Astrocyte (in vitro differentiated cells and primary cell): ENCODE measurements at places on chromosomes 12 and 14.

- DNase-seq: no peak
Measured at GRCh38 chr14:101183376-101184103, 280.0 kb upstream of the RTL1 start.

DNA sequence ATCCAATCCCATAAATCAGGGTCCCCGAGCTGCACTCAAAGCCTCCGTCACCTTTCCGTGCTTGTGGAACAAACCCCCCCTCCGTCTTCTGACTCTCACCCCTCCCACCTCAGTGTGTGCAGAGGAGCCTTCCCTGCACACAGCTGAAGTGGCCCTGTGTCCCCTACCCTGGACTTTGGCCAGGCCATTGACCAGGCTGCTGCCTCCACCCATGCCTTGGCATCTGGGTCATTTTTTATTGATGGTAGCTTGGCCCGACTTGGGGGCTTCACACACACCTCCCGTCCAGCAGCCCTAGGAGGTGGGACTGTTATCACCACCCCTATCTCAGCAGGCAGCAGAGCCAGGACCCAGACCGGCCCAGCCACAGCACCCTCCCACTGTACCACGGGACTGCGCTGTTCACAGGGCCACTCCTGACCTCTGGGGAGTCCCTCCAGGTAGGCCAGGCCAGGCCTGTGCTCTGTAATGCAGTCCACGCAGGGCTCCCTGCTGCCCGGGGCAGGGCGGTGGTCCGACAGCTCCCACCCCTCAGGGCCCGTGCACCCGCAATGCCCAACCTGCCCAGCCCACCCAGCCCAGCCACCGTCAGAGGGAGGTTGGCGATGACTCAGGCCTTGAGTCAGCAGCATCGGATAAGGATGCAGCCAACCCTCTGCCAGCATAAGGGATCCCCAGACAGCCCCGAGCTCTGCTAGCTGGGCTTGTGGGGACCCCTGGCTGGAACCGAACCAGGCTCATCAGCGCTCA, 9.2 kb upstream of the INF2 start:
- DNase-seq: peak; percentile 77

GRCh38 chr14:76040704-76041103, 55.1 kb downstream of the IFT43 start:
- no peak for DNase-seq

DNA sequence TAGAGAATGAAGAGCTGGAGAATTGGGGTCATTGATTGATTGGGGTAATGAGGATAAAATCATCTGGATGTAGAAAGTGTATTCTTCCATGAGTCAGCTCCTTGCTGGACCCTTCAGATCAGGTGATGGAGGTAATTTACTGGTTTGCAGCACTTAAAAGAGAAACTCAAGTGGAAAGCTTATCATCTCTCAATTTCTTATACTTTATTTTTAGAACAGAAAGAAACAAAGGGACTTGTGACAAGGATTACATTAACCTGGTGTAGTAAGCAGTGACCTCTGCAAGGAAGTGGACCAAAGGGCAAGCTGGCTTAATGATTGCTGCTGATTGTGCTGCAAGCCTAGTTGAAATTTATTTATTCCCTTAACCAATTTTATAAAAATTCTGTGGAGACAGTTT, 405.0 kb downstream of the TRHDE start:
- no peak for DNase-seq

GRCh38 chr12:49706351-49707127, 666 bp downstream of the FMNL3 start:
- DNase-seq: peak; percentile 20

GRCh38 chr12:129819391-129819790, 84.4 kb downstream of the TMEM132D start:
- peak; percentile 31 for DNase-seq

DNA sequence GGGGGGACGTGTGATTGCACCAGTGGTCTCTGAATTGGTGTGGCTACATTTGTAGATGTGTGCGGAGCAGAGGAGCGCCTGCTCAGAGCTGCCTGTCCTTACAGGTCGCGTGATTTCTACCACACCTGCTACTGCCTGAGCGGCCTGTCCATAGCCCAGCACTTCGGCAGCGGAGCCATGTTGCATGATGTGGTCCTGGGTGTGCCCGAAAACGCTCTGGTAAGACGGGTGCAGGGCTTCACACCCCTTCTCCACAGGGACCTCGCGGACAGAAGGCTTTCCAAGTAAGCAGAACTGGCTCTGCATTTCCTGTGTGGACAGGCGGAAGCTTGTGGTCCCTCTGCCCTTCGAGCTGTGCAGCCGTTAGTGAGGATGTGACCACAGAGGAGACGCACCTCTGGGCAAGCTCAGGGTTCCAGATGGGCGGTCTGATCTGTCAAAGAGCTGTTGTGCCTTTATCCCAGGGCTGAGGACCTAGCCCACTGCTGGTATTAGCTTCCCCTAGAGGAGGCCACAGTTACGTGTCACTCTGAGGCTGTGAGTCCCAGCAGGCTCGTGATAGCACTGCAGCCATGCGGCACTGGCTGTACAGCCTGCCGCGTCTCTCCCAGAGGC, 47.7 kb downstream of the MAX start:
- DNase-seq: no peak

GRCh38 chr12:54147186-54147585, 41.6 kb downstream of the SMUG1 start:
- DNase-seq: no peak

DNA sequence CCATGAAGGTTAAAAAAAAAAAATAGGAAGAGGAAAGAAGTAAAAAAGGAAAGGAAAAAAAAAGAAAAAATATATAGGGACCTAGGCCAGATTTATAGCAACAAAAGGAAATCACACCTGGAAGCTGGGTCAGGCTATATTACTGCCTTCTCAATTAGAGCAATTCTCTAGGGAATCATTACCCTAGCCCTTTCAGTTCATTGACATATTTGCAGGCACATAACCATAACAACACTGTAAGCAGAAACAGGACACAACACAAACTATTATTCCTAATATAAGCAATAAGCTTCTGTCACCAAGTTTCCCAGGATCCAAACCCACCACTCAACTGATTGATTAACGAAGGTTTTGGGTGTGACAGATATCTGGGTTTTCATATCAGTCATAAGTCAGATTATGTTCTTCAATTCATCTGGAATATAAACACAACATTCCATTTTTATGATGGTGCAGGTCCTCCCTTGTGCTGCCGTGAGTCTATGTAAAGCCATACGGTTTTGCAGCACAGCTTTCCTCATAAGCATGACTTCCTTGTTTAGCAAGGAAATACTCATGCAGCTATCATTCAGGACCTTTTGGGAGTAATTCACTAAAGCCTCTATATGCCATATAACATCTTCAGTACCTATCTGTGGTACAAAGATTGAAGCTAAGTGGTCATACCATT, 4.2 kb downstream of the PCNX4 start:
- DNase-seq: peak; percentile 79

GRCh38 chr12:95118138-95118787, 44.8 kb upstream of the NR2C1 start:
- peak; percentile 90 for DNase-seq

- DNase-seq: no peak
Measured at GRCh38 chr14:22802860-22803686, 12.2 kb downstream of the SLC7A7 start.

DNA sequence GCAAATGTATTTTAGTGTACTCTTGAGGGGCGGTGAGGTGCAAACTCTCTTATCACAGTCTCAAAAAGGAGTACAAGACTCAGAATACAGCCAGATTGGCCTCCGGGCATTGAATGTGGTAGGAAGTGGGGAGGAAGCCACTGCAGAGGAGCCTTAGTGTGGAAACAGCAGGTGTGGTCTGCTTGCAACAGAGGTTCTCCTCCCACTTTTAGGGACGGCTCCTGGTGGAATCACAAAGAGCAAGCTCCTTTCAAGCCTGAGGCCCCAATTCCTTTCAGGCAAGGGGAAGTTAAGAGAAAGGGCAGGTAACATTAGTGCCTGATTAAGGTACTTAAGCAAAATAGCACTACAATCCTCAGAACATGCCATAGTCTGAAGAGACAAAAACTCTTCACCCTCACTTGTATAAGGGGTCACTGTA, 23.7 kb upstream of the SLC2A3 start:
- no peak for DNase-seq

GRCh38 chr12:80151131-80151530, 51.8 kb downstream of the OTOGL start:
- no peak for DNase-seq

GRCh38 chr12:131565267-131566015, 145.4 kb upstream of the SFSWAP start:
- DNase-seq: no peak

DNA sequence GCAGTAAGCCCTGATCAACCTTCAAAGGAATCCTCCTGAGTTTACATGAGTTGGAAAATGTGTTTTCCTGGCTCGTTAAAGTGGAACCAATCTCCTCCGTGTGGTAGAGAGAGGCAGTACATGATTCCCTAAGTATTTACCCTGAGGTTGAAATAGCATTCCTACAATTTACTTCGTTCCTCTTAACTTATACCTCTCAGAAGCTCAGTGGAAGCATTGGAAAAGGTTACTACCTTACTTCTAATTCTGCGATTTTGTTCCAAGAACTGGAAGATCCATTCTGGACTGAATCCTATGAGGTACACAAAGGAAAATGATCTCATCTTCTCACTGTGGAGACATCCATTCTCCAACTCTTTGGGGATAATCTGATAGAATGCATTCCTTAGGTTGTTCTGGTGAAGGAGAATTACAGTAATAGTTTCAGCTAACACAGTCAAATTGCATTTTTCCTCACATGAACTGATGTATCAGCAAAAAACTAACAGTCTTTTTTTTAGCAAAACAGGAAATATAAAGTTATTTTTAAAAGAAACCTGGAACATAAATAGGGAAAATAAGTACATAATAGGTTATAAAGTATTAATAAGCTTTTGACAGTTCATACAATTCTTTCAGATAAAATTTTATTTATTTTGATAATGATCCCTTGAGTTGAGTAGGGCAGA, 475.6 kb downstream of the PDZRN4 start:
- DNase-seq: peak; percentile 16

DNA sequence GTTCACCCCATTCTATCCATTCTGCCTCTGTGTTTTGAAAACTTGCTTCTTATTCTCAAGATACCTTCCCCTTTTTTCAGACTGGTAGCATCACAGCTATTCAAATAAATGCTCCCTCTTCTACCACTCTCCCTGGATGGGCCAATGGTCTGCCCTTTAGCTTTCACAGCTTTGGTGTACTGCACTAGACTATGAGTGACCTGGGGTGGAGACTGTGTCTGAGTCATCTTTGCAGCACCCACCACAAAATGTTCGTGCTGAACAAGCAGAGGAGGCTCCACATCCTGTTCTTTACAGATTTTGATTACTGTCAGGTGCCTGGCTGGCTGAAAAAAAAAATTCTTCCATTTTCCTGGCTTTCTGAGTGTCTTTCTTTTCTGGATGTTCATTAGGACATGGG, 1104.1 kb upstream of the TMEM132C start:
- DNase-seq: peak; percentile 80

DNA sequence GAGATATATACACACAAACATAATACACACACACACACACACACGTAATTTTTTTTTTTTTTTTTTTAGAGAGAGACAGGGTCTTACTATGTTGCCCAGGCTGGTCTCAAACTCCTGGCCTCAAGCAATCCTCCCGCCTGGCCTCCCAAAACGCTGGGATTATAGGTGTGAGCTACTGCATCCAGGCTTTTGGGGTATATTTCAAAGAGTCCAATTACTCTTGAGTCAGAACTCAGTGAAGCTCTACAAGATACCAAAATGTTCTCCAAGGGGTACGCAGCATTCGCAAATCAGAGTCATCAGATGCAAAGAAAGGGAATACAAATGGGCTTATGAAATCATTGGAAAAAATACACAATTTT, 54.0 kb downstream of the PHLDA1 start:
- DNase-seq: no peak
